Stimulated activated CD4-positive, alpha-beta T cell treated with anti-CD3 and anti-CD28 coated beads, TNF-alpha, amount 100 ng/mL, for 1 hour (primary cell): ENCODE measurements at places on chromosomes 1 and 21.
A peak's percentile ranks its signal among the peaks of the same experiment; 100 is the strongest.

GRCh38 chr1:157111396-157112165 is 12.0 kb upstream of the ETV3L start:
- DNase-seq, result no peak

GRCh38 chr1:190169311-190170067 is 308.2 kb downstream of the BRINP3 start:
- no peak for DNase-seq

GRCh38 chr1:37012226-37012625 is 22.1 kb downstream of the GRIK3 start:
- no peak for DNase-seq

DNA sequence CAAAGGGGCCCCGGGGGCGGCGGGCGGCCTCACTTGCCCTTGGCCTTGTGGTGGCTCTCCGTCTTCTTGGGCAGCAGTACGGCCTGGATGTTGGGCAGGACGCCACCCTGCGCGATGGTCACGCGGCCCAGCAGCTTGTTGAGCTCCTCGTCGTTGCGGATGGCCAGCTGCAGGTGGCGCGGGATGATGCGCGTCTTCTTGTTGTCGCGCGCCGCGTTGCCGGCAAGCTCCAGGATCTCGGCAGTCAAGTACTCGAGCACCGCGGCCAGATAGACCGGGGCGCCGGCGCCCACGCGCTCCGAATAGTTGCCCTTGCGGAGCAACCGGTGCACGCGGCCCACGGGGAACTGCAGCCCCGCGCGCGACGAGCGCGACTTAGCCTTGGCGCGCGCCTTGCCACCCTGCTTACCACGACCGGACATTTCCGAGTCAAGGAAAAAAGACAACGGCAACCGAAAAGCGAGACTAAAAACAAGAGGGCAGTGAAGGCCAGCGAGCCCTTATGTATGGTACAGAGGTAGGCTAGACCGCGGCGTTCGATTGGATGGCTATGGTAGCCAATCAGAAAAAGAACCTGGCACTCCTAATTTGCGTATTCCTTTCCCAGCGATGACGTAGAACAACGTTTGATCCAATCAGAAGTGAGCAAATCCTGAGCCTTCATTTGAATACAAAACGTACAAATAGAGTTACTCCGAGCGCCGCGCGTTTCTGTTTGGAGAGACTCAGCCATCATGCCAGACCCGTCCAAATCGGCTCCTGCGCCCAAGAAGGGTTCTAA is 29.6 kb upstream of the RNF187 start:
- peak; percentile 66 for DNase-seq

DNA sequence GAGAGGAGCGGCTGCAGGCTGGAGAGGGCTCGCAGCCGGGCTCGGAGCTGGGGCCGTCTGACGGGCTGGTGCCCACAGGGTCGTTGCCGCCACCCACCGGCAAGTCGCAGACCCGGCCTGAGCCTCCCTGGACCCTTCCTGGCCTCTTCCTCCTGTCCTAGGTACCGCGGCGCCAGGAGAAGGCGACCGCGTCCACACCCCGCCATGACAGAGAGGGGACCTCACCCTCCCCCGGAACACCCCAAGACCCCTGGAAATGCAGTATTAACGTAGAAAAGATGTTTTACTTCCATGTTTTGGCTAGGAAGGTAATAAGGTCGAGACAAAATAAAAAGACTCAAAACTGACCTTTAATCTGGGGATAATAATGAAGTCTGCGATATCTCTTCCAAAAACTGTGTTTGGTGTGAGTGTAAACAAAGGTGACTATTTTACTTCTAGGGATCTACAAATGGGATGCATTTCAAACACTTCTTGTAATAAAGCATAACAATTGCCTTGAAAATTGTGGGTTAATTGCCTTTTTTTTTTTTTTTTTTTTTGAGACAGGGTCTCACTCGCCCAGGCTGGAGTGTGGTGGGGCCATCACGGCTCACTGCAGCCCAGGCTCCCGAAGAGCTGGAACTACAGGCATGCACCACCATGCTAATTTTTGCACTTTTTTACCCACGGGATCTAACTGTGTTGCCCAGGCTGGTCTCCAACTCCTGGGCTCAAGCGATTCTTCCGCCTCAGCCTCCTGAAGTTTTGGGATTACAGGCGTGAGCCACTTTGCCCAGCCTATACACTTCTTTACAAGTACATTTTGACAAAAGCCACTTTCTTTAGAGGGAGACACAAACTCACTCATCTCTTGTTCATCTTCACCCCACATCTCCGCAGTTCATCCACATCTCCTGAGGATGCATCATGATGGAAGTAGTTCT is 838 bp upstream of the RSRP1 start:
- DNase-seq, result no peak
